ENCODE measurements at places on chromosomes 12 and 14.

DNA sequence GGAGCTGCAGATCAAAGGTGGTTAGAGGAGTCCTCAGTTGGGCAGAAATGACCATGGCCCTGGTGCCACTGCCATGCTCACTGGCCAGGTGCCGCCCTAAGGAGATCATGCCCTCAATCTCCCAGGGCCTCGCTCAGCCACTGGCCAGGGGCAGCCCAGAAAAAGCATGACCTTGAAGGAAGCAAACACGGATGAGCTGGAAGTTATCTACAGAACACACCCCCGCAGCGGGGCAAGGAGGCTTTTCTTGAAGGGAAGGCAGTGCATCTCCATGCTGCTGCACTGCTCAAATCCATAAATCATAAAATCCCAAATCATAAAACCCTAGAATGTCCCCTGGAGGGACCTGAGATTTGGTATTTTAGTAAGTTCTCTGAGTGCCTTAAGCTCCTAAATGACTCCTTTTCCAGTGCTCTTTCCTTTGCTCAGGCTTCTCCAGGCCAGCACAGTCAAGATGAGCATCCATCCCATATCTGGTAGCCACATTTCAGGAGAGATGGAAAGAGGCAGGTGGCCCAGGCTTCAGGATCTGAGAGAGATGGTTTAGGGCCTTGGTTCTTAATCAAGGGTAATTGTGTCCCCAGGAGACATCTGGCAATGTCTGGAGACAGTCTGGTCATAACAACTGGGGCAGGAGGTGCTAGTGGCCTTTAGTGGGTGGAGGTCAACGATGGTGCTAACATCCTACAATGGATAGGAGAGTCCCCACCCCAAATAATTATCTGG, 217.3 kb downstream of the RBM19 start:
- no peak for DNase-seq

DNA sequence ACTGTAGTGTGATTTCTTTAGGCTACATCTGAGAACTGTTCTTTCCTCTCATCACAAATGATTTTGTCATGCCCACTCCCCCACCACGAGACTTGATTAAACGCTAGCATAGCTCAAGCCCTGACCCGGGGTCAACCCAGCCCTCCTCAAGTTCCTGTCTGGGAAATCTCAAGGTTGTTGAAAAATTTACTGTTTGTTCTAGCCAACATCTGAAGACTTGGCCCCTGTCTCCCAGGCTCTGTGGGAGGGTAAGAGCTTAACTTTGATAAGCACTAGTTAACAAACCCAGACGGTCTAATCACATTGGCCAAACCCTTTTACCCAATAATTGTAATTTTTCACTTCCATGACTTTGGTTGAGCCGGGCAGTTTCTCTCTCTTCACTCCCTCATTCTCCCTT, 86.2 kb upstream of the AMIGO2 start:
- DNase-seq, result peak; percentile 40

DNA sequence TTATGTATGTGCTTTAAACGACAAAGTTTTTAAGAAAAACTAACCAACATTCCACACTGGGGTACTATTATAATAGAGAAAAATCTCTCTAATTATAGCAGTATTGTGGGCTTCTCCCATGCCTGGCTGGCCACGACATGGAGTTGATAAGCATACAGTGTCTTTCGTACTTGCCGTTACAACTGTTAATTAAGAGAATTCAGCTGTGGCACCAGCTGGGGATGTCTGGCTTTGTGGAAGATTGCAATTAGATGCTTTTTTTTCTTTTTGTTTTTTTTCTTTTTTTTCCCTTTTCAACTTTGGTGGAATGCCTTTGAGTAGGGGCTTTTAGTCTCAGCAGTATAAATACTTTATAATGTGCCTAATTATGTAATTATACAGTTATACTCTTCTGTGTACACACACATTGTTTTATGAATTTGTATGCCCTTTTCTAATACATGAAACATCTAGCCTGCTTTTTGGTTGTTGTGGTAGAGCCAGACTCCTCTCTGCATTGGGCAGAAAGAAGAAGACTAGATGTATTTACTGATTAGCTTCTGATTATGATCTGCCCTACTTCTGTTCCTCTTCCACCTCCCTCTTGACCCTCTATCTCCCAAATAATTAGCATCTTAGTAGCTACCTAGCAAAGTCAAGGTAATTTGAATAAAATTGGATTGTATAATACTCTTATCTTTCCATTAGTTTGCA, 76.4 kb downstream of the SUSD6 start:
- DNase-seq, result no peak

DNA sequence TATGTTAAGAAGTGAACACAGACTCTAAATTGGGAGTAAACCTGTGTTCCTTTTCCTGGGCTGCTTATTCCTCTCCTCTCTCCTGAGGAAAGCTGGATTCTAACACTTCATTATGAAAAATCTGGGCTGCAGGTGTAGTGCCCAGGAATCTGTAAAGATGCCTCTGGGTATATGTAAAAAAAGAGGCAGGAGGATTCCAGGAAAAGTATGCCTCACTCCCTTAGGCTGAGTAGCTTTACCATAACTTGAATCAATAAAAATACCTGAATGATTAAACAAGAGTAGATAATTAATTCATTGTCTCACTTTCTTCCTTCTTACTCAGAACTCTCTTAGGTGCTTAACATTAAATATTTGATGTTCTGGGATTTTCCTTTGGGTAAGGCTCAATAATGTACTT, 185.1 kb downstream of the GRIP1 start:
- no peak for DNase-seq

DNA sequence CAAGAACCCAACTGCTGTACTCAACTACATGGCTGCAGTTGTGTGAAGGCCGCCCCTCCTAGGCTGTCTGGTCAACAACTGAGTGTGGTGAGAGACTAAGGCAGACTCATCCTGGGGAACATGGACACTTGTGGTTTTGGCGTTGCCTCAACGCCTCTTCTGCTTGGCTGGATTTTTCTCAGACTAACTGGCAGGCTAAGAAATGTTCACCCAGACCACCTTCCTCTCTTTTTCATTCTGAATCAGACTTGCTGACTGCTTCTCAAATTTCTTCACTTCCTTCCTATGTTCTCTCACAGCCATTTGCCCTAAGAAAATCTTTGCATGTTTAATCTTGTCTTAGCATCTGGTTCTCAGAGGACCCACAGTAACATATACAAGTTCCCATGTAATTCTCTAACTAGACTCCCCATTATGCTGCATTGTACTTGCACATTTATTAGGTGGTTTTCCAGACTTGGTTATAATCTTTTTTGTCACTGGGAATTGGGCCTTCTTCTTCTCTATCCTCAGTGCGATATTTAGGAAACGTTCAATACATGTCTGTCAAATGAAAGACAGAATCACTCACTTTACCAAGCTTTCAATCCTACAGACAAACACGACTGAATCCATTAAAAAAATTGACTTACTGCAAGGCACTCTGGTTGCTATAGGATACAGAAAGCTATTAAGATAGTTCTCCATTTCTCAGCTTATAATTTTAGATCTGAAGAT, 327.6 kb downstream of the CCER1 start:
- no peak for DNase-seq

DNA sequence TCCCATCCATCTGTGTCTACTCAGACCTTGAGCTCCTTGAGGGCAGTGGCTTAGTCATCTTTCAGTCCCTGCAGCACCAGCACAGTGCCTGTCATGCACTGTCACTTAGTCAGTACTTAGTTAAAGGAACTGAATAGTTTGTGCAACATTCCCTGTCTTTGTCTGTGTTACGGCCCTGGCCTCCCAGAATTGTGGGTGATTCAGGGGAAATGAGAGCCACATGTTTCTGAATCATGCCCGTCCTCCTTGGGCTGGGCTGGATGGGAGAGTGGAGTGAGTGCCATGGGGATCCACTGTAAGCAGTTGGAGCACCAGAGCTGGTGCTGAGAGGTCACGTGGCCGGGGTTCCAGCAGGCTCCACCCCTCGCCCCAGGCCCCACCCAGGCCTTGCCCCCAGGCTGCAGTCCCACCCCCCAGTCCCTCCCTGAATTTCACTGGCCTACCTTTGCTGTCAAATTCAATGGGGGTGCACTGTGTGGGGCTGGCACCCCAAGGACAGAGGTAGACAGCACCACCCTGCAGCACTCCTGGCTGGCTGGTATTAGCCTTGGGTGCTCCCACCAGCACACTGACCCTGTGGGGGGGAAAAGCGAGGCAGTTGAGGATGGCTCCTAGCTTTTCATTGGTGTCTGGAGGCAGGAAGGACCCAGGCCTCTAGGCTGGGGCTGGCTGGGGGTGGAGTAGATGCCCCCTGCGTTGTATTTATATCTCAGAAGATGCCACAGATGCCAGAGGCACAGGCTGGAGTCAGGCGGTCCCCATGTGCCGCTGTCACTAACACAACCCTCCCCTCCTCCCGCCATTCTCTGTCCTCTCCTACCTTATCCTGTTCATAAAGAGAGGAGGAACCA, 7.5 kb downstream of the ITGA5 start:
- peak; percentile 80 for DNase-seq

DNA sequence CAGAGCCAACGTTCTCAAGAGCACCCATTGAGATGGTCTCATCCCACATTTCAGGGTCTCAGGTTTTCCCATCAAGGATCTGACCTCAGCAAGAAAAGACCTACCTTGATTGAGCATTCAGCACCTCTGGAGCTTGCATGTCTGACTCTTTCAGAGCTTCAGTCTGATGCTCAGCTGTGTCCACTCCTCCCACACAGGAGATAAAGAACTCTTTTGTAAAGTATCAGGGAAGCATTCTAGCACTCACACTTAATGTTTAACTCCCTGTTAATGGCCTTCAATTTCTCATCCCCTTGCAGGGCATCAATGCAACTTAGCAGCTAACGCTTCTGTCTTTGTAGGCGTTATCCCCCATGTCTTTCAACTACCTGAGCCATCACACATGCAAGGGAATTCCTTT, 124.1 kb downstream of the GALC start:
- no peak for DNase-seq

DNA sequence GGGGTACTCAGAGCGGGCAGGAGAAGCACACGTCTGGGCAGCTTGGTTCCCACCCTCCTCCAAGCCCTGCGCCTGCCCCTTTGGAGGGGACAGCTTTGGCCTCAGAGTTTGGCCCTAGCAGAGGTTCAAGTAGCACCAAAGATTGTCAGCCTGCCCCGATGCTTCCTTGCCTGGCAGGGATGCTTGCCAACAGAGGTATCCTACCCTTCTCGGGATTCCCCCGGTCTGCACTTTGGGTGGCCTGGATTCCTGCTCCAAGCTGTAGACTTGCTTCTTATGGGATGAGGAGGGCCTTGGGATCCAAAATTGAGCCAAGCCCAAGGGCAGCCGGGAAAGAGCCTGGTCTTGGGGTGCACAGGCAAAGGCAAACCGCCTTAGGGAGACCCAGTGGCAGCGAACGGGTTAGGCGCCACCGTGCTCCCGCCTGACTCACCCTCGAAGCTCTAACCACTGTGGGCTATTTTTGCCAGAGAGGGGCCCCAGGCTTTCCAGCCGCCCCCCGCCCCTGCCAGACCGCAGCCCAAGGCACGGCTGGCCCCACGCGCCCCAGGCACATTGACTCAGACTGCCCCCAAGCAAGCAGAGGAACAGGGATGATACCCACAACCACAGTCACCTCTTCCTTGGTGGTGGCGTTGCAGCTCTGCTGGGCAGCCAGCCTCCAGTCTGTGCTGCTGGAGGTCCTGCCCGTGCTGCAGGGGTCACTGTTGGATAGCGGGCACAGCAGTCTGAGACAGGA, 847 bp upstream of the WNT10B start:
- no peak for DNase-seq

GRCh38 chr14:100648474-100649172, 61.4 kb upstream of the BEGAIN start:
- no peak for DNase-seq

All from left cardiac atrium (tissue), 4 donors.